ENCODE measurements at places on chromosomes 7 and 10.

GRCh38 chr7:37377231-37377630, 71.4 kb downstream of the ELMO1 start:
- DNase-seq = no peak

DNA sequence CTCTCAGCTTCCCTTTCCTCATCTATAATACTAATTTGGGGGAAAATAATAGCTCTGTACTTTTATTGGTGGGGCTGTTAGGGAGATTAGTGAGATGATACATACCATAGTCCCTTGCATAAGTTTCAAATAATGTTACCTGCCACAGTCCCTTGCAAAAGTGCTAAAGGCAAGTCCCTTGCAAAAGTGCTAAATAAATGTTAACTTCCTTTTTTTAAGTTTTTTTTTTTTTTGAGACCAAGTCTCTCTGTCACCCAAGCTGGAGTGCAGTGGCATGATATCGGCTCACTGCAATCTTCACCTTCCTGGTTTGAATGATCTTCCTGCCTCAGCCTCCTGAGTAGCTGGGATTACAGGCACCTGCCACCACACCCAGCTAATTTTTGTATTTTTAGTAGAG, 43.4 kb upstream of the SRGN start:
- DNase-seq = no peak

DNA sequence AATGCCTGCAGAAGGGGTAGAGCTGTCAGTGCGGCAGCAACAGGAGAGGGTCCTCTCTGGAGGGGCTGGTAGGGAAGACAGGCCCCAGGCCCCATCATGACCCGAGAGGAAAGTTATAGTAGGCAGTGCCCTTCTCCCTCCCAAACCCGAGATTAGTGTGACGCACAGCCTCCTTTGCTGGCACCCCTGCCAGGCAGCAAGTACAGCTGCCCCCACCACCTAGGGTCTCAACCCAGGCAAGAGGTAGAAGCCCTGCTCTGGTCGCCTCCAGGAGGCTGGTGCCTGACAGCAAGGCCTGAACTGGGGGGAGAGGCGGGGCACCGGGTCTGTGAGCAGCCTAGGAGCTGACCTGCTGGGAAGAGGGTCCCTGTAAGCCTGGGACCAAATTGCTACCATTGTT, 15.5 kb downstream of the LOXL4 start:
- DNase-seq = no peak

DNA sequence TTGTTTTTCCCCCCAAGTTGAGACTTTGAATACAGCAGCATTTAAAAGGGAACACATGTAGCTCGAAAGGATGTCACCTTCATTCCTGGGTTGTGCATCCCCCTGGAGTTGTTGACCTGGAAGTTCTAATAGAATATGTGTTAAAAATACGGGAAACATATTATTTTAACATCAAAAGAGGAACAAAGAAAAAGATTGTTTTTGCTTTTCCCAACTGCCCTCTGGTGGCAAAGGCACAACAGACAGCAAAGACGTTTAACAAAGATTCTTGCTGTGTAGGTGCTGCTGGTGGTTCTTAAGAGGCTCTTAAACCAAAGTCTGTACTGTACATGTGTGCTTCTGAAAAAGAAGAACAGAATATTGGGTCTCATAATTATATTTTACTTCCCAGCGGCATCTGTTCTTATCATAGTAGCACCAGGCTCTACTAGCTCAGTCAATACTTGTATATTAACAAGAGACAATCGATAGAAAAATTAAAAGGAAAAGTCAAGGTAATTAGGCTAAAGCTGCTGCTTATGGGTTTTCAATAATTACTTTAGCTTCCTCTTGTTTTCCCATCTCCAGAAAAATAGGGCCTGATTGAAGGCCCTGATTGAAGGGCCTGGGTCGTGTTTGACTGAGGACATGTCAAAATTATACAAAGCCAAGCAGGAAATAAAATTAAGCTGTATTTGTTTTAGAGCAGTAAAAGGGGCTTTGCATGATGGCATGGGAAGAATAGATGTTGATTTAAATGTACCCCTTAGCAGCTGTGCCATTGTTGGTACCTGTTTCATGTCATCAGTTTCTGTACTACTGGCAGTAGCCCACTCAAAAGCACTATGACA, 384.2 kb upstream of the LRGUK start:
- DNase-seq = no peak

GRCh38 chr7:72394016-72394415, 18.1 kb downstream of the CALN1 start:
- no peak for DNase-seq

DNA sequence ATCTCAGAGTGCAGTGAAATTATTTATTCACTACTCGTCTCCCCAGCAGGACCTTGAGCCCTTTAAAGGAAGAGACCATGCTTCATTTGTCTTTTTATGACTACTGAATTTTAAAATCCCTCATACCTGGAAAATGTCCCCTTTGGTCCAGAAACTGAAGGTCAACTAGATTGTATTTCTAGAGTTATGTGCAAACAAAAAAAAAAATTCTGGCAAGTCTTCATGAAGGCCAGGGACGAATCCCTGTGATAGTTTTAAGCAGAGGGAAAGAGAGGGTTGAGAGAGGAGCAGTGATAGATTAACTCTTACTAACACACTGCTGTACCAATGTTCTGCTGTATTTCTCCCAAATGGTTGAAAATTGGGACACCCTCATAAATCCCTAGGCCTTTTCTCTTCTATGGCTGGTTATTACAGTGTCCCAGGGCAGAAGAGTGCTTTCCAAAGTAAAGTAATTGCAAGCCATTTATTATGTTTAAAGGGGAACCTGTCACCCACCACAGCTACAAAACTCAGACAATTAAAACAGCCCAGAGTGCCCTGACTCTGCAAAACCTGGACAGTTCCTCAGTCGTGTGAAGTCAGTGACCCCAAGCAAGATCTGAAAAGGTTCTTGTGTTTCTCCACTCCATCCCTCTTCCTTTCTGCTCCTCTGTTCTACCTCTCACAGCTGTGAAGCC, 182.8 kb upstream of the AOAH start:
- DNase-seq = no peak
